ELR (cell line): ENCODE measurements at places on chromosomes 4 and X.

- no peak for DNase-seq
These were observed 97.8 kb upstream of the GPC4 start for GRCh38 chrX:133513123-133513522.

DNA sequence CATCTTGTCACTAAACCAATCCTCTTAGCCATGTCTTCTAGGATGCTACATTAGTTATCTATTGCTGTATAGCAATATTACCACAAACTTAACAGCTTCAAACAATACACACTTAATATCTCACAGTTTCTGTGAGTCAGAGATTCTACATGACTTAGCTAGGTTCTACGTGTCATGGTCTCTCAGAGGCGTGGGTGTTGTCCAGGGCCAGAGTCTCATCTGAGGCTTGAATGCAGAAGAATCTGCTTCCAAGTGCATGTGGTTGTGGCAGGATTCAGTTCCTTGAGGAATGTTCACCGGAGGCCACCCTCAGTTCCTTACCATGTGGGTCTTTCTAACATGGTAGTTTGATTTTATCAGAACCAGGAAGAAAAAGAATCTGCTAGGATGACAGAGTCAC, 26.4 kb downstream of the PPP1R2C start:
- DNase-seq = no peak

GRCh38 chr4:2827071-2827873, 16.4 kb upstream of the ADD1 start:
- no peak for DNase-seq

- no peak for DNase-seq
These were observed 29.4 kb upstream of the KIAA0232 start for GRCh38 chr4:6753103-6753560.

DNA sequence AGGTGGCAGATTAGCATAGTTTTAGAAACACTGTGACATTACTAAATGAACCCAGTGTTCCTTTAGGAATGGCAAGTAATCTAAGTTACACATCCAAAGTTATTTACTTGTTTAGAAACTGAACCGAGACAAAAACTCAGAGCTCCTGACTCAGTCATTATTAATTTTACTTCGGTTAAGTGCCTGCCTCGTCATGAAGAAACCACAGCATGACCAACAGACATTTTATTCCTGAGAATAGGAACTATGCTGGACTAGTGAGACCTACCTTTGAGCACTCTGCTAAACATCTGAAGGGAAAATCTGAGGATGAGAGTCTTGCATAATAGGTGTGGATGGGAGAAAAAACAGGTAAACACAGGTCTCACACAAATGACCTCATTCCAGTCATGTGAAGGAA, 2.5 kb downstream of the BEX1 start:
- peak; percentile 61 for DNase-seq

GRCh38 chrX:72308566-72309296, 3.0 kb upstream of the CITED1 start:
- peak; percentile 65 for DNase-seq

- DNase-seq = peak; percentile 17
These were observed 63.4 kb downstream of the RASL11B start for GRCh38 chr4:52925531-52925968.

DNA sequence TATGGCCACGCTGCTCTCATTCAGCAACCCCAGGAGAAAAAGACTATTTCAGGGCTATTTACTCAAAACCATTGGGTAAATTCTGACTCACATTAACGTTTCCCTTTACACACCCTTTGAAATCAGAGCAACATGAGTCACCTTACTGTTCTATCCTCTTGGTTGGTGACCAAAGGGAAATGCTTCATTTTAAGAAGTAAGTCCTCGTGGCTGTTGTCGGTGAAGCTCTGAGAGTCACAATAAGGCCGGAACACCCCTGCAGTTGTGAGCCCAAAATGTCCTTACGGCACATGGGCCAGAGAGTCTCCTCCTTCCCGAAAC, 56.3 kb upstream of the SPRY1 start:
- peak; percentile 91 for DNase-seq

DNA sequence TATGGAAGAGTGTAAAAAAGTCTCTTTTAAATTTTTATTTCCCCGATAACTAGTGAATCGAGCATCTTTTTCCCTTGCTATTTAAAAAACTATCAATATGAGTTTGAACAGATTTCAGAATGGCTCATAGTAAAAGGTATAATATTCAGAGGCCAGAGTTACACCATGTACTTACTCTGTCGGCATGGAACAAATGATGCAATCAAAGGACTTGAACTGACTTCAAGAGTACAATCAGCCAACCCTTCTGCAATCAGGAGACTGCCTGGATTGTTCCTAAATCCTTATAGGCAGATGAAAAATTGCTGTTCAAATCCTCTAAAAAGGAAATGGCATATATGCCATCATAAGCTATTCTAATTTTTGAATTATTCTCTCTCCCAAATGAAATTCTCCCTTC, 273.3 kb downstream of the SH2D1A start:
- DNase-seq = no peak

- DNase-seq = no peak
These were observed 958.1 kb upstream of the GRID2 start for GRCh38 chr4:91345632-91346031.

GRCh38 chr4:78562687-78563086, 11.1 kb downstream of the ANXA3 start:
- no peak for DNase-seq

DNA sequence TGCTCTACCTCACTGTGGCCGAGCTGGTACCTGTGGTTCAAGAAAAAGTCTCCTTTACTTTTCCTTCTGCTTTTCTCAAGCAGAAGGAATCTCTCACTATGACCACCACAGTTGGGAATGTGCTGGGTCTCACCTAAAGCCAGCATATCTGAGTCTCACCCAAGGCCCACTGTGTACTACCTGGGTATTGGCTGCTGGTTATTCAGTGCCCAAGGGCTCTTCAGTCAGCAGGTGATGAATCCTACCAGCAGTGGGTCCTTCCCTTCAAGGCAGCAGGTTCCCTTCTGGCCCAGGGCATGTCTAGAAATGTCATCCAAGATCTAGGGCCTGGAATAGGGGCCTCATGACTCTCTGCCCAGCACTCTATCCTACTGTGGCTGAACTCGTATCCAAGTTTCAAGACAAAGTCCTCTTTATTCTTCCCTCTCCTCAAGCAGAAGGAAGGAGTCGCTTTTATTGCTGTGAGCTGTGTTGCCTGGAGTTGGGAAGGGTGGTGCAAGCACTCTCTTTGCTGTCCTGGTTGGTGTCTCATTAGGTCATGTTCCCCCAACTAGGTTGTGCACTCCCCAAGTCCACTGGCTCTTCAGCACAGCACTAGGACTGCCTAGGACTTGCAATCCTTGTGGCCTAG, 6.1 kb downstream of the CXCL10 start:
- DNase-seq = no peak

DNA sequence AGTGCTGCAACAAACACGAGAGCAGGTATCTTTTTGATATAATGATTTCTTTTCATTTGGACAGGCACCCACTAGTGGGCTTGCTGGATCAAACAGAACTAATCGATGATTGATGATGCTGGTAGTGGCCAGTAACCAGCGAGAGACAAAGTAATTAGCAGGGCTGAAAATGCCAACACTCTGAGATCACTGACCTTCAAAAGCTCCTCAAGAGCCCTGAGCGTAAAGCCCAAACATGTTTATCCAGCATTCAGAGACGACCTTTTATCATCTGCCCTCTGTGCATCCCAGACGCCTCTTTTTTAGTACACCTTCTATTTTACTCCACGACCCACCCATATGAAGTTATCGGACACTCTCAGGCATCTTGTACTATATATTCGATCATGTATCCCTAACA, 186.2 kb downstream of the PRDM5 start:
- DNase-seq = no peak

- DNase-seq = no peak
These were observed 184.9 kb downstream of the PCDH18 start for GRCh38 chr4:137347371-137347770.

DNA sequence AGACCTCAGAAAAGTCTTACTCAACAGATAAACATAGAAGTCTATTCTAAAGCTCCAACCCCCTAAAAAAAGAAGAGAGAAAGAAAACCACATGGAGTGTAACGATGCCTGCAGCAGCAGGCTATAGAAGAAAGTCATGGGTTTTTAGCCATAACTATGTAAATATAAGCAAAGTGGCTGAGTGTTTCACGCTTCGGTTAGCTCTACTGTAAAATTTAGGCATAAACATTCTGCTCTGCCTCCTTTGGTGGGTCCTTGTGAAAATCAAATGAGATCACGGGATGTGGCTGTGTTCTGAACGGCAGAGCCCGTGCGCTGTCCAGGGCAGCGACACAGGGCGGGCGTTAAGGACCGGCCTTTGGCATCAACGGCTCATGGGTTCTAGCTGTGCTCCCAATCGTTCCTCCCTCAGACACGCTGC, 78.4 kb downstream of the IRF2 start:
- DNase-seq = no peak

DNA sequence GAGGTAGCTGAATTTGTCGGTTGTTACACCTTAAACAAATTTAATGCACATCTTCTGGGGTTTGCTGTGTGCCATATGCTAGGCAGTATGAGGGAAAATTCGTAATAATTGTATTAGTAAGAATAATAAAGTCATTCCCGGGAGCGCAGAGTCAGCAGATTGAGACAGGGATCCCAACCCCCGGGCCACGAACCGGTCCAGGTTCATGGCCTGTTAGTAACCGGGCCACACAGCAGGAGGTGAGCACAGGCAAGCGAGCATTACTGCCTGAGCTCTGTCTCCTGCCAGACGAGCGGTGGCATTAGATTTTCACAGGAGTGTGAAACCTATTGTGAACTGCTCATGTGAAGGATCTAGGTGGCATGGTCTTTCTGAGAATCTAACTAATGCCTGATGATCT, 114.9 kb downstream of the PCDH7 start:
- no peak for DNase-seq

GRCh38 chr4:26323821-26324220, 3.0 kb downstream of the RBPJ start:
- no peak for DNase-seq

- peak; percentile 28 for DNase-seq
These were observed 17.8 kb downstream of the PDCL2 start for GRCh38 chr4:55574252-55574651.

DNA sequence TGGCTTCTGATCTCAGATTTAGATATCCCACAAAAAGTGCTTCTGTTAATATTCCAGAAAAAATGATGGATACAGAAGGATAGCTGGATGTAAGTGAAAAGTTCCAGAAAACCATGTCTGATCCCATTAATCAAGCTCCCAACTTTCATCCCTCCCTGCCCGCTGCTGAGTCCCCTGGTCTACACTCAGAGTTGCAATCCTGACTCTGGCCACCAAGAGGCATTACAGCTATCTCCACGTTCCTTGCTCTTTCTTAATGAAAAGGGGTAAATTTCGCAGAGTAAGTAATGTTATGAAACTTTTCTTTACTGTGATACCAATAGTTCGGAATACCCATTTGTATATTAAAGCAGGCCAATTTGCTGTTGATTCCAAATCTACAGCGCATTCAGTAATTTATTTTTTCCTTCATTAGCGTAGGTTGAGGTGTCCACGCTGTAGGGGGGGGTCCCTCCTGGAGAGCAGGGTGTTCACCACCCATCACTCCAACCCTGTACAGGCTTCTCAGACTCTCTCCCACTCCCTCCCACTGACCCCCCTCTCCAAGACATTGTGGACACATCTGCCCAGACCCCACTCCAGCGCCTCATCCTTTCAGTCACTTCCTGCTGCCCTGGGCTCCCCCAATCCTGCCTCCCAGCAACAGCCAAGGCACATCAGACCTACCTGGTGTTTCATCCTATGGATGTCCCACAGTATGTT, 55.1 kb downstream of the RAB40A start:
- peak; percentile 59 for DNase-seq

DNA sequence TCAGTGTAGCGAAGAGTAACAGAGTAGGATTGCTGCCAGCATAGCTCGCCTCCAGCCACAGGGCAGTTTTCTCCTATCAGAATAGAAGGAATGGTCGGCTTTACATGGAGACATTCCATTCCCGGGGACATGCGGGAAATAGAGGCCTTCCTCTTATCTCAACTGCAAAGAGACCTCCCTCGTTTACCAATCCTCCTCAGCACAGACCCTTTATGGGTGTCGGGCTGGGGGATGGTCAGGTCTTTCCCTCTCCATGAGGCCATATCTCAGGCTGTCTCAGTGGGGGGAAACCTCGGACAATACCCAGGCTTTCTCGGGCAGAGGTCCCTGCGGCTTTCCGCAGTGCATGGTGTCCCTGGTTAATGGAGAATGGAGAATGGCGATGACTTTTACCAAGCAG, 285.0 kb downstream of the ASMT start:
- DNase-seq = no peak

- peak; percentile 6 for DNase-seq
These were observed 3.2 kb downstream of the SPRY1 start for GRCh38 chr4:123399627-123400358.

- no peak for DNase-seq
These were observed 853.5 kb downstream of the TRIML1 start for GRCh38 chr4:188992706-188993105.

DNA sequence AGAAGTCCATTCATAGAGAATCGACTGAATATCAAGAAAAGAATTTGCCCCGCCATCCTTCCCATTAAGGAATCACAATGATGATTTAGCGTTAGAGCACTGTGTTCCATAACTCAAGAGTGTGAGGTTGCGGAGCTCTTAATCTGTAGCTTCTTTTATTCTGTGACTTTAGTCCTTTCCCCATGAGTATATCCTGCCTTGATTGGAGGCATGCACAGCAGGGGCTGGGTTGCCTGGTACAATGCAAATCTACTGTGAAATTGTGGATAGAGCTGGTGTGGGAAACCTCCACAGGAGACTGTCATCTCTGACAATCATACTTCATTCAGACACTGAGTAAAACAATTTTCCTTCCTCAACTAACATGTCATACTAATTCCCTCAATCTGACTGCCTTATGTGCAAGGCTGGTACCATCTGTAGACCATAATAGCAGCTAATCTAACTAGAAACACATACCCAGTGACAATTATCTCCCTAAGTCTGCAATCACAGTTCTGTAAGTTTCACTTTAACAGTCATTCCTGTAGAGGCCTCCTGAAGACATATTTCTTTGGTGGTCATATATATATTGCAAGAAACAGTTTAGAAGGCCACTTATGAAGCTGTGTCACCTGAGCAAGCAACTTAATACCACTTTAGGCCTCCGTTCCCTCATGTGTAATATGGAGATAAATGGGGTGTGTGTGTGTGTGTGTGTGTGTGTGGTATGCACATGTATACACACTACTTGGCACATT, 355.2 kb upstream of the FAM241A start:
- DNase-seq = no peak
